ENCODE measurements at places on chromosomes 6 and 20.

DNA sequence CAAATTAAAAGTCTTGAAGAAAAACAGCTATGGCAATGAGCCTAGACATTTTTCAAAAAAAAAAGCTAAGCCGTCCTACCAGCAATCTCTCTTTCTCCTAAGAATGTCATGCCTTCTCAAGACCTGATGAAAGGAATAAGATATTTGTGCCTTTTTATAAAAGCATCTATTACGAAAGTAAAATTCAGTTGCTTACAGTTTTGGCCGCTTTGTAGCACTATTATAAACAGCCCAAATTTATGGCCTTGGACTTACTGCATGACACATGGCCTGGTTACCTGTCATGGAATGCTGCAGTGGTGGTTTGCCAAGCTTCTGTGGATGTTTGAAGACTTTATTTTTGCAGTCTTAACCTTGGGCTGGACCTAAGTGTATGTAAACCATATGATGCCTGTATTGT, 22.2 kb upstream of the VAPB start:
- DNase-seq: no peak

GRCh38 chr20:44701858-44702256, 13.3 kb upstream of the CCN5 start:
- no peak for DNase-seq

GRCh38 chr20:24364482-24364881, 104.9 kb upstream of the SYNDIG1 start:
- no peak for DNase-seq

GRCh38 chr20:63216041-63216848, at the start of gene YTHDF1:
Gene YTHDF1, minus strand, starts transcription at chr20:63216131. Its CDS starts 239 bp downstream, at chr20:63215892.
- peak; percentile 29 for DNase-seq

GRCh38 chr6:149933036-149933435, 8.8 kb upstream of the ULBP2 start:
- DNase-seq: no peak

DNA sequence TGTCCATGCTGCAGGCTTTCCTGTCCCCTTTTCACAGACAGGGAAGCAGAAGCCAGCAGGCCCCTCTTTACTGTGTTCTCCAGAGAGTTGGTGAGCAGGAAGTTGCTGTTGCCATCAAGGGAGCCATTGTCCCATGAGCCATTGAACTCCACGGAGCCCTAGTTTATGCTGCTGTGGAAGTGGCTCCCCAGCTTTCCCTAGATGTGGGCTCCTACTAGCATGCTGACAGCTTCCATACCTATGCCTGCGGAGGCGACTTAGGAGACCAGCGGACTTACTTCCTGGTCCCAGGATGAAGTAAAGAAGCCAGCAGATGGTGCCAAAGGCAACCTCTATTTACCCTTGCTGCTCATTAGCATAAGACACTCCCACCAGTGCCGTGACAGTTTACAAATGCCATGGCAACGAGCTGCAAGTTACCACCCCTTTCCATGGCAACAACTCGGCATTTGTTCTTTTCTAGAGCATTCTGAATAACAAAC, 30.8 kb upstream of the FKBP1A start:
- DNase-seq: no peak

- DNase-seq: no peak
Measured at GRCh38 chr6:6659600-6660327, 71.2 kb downstream of the LY86 start.

DNA sequence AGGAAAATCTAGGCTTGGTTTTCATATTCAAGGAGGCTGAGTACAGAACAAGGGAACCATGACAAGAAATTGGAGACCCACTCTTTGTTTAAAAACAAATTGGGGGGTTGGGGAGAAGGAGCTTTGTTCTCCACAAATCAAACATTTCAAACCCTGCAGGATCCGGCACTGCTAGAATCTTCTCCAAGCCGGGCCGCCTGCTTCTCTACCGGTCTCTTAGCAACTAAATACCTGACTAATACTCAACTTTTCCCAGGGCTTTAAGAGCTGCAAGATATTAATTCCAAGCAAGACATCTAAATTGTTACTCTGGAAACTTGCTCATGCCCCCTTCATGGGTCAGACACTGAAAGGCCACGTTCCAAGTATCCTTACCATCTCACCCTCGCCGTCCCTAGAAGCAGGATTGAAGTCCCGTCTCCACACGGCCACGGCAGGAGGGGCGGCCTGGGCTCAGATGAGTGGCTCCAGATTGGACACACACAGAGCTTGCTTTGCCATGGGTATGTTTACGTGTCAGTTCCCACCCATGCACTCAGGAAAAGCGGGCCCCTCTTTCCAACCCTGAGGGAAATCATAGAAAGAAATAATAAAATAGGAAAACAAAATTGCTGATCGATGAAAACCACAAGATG, 126.4 kb upstream of the CDH4 start:
- DNase-seq: no peak

DNA sequence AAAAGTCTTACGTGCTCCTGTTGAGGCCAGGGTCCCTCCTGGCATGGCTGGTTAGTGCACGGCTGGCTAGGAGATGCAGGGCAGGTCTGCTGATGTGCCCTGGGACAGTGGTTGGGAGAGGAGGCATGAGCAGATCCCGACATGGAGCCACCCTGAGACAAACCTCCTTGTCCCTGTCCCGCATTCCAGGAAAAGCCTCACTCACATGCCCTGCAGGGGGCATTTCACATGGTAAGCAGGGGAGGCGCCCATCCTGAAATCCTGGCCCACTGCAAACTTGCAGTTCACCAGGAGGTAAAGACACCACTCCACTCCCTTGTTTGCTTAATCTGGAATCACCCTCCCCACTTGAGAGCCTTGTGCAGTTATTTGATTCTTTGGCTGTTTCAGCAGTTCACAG, 116.7 kb upstream of the SLC24A3 start:
- no peak for DNase-seq

DNA sequence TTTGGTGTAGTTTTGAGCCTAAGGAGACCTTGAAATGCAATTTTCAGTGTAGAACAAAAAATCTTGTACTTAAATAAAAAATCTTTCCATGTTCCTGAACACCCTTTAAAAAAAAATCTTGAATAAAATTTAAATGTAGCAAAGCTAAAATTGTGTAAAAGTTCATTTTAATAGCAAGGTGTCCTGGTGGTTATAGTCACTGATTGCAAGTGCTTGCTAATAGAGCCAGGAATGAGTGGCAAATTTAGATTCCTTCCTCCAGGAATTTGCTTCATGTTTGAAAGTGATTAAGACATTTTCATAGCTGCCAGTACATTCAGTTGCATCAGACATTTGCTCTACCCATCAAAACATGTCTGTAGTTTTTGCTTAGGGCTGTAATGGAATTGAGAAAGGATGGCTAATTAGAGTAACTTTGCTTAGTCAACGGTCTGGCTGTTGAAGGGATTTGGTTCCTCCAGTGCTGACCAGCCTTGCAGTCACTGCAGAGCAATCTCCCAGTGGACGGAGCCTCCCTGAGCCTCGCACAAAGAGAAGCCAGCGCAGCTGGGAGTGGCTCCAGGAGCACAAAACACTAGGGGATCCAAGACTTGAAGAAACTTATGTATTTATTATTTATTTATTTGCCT, 36.5 kb downstream of the AKAP12 start:
- peak; percentile 88 for DNase-seq

DNA sequence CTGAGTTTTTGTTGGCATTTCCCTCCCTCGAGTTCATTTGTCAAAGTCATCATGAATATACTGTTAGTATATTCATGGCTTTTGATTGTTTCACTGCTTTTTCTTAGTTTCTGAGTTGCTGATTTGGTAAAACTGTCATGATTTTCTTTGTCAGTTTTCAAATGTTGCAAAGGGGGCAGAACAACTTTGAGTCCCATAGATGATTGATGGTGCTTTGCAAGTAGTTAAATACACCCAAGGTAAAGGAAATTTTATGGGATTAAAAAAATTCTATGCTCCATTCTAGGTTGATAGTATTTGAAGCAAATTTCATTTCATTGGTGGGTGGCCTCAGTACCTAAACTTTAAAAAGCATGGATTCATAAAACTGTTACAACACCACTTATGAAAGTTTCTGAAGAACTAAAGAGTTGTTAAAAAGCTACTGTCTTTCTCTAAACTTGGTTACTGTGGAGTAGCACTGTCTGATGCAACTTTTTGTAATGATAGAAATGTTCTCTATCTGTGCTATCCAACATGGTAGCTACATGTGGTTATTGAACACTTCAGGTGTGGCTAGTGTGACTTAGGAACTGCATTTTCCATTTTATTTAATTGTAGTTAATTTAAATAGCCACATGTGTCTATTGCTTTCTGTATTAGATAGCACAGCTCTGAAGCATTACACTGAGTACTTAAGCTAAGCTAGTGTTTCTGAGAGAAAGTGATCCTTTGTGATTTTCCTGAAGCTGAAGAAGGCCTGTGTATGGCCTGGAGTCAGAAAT, 153.6 kb downstream of the ZFAND3 start:
- no peak for DNase-seq

DNA sequence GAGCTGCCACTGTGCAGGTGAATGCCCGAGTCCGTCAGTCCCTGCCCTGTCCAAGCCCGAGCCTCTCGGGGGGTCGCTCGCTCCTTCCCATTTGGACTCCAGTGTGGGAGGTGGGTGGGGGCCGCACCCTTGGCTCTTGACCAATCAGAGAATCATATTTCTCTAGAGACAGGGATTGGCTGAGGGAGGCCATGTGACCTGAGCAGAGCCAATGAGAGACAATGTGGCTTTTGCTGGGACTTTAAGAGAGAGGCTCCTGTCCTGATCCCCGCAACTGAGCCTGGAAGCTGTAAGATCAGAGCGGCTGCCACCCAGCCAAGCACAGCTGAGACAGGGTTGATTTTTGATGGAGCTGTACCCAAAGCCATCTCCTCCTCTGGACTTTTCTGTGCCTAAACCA, 199.3 kb downstream of the TFAP2C start:
- no peak for DNase-seq

GRCh38 chr6:108739496-108740330, 108.5 kb upstream of the ARMC2 start:
- DNase-seq: no peak

DNA sequence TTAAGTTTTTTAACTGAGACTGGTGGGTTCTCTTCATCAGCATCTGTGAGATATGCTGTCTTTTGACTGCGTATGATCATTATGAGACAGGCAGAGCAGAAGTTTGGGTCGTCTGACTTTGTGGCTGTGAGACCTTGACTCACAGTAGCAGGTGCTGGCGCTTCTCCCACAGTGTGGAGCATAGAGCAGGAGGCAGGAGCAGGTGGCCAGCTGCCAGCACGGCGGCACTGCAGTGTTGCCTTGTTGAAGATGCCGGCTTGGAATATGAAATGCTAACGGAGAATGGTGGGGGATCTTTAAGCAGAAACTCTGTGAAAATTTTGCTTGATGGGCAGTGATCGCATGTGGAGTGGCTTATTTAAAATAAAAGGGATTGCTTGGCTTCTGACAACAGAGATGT, 105.0 kb downstream of the TIAM2 start:
- no peak for DNase-seq

- DNase-seq: no peak
Measured at GRCh38 chr20:63844511-63844991, 13.5 kb upstream of the ZBTB46 start.

DNA sequence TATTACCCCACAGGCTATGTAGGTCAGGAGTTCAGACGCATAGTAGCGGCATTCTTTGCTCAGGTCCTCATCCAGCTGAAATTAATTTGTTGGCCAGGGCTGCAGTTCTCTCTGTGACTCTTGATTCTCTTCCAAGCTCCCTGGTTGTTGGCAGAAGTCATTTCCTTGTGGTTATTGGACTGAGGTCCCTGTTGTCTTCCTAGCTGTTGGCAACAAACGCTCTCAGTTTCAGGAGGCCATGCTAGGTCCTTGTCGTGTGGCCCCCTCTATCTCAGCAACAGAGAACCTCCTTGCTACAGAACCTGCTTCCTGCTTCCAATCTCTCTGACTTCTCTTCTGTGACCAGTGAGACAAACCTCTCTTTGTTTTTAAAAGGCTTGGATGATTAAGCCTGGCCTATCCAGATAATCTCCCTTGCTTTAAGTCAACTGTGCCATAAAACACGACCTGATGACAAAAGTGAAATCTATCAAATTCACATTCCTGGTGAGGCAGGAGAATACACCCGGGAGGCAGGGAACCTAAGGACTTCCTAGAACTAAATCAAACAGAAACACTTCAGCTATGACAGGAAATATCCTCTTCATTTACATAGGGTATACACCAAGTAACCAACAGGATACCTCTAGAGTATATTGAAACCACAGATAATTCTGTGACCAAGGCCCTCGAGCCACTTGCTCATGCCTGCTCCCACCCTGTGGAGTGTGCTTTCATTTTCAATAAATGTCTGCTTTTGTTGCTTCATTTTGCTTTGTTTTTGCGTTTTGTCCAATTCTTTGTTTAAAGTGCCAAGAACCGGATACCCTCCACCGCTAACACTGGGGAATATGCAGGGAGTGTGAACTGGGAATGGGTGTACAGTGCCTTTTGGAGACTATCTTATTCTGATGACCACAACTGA, 196.0 kb downstream of the BTBD3 start:
- DNase-seq: no peak

GRCh38 chr20:34269996-34270627, 28.9 kb downstream of the ASIP start:
- no peak for DNase-seq

- DNase-seq: no peak
Measured at GRCh38 chr6:79724816-79725215, 93.7 kb downstream of the SH3BGRL2 start.

- DNase-seq: no peak
Measured at GRCh38 chr6:52325695-52326471, 36.1 kb upstream of the PAQR8 start.

DNA sequence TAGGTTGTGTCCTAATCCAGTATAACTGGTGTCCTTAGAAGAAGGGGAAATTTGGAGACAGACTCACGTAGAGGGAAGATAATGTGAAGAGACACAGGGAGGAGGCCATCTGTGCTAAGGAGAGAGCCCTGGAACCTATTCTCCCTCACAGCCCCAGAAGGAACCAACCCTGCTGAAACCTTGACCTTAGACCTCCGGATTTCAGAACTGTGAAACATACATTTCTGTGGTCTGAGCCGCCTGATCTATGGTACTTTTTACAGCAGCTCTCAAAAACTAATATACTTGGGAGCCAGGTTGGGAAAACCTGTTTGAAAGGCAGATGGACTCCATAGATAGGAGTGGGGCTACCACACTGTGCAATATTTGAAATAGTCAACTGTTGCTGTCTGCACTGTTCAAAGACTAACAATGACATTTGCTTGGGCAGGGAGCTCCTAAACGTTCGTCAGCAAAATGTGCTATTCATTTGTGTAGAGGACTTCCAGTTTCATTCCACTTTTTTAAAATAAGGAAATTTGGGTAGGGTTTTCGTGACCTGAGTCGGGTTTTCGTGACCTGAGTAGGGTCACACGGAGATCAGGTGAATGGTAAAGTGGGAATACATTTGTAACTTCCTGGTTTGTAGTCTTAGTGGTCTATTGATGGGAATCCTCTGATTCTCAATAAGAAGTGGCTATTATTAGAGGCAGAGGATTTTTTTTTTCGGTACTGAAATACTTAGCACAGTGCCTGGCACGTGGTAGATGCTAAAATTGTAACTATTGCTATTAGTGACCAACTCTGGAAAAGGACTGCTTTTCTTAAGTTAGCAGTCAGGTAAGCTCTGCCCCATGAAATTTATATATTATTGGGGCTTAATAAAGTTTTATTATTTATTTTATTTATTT, 11.4 kb downstream of the TAGAP start:
- DNase-seq: no peak

- DNase-seq: no peak
Measured at GRCh38 chr6:6438286-6438685, 117.8 kb upstream of the F13A1 start.

GRCh38 chr6:104449918-104450317, 409.8 kb downstream of the HACE1 start:
- no peak for DNase-seq

All from AG04449 (cell line).